ENCODE measurements at places on chromosomes 11 and 22. TPM values are rescaled to one million over a fixed set of nuclear protein-coding genes. Genes with fewer than 3 reads are reported as not detected.

Gene FOSL1
- total RNA-seq, result 0.36 TPM

GRCh38 chr11:61531044-61531443 is 22.5 kb downstream of the LRRC10B start:
- DNase-seq, result no peak

DNA sequence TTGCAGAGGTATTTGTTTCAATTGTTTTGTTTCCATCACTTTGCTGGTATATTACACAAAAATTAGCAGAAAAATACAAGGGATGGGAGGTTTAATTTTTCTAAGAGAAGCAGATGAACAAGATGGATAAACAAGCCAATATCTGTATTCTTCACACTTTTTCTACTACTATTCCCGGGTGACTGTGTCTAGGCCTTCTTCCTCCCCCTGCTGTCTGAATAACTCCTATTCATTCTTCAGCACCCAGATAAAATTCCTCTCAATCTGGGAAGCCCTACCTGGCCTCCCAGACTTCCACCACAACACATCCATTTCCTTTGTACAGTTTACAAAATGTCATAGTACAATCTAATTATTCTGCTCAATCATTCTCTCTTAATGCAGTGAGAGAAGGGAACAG is 666.6 kb upstream of the TENM4 start:
- no peak for DNase-seq

- no peak for DNase-seq
Observed at GRCh38 chr11:117011541-117011898, 86.7 kb downstream of the SIK3 start.

All from gastrocnemius medialis (tissue), 4 donors.